Hematopoietic multipotent progenitor cell treated with erythropoietin and hydrocortisone succinate and interleukin-3 and kit ligand, for 8 days (in vitro differentiated cells): ENCODE measurements at places on chromosomes 1 and 21.

DNA sequence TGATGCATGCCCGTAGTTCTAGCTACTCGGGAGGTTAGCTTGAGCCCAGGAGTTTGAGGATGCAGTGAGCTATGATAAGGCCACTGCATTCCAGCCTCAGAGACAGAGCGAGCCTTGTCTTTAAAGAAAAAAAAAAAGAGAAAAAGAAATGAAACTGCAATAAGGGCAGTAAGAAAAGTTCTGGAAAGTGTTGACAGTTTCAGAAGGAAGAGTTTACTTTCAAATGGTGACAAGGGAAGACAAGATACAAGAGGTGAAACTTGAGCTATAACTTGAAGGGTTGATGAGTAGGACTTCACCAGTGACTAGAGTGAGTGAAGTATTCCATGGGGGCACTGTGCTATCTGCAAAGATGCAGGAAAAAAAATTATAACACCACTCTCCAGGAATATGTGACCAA, 125.0 kb downstream of the AKT3 start:
- no peak for DNase-seq

DNA sequence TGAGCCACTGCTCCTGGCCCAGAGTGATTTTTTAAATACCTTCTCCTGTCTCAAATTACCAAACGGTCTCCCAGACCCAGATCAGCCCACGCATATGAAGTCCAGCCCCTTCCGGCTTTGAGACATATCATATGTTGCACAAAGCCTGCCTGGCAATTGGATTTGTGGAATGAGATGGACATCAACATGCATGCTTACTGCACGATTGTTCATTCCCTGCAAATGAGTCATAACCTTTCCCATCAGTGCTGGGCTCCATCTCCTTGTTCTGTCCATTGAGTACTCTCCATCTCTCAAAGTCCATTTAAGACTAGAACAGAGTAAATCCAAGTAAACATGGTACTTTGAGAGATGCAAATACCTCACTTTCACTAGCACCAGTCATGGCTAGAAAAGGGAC, 612.2 kb upstream of the USP24 start:
- no peak for DNase-seq

DNA sequence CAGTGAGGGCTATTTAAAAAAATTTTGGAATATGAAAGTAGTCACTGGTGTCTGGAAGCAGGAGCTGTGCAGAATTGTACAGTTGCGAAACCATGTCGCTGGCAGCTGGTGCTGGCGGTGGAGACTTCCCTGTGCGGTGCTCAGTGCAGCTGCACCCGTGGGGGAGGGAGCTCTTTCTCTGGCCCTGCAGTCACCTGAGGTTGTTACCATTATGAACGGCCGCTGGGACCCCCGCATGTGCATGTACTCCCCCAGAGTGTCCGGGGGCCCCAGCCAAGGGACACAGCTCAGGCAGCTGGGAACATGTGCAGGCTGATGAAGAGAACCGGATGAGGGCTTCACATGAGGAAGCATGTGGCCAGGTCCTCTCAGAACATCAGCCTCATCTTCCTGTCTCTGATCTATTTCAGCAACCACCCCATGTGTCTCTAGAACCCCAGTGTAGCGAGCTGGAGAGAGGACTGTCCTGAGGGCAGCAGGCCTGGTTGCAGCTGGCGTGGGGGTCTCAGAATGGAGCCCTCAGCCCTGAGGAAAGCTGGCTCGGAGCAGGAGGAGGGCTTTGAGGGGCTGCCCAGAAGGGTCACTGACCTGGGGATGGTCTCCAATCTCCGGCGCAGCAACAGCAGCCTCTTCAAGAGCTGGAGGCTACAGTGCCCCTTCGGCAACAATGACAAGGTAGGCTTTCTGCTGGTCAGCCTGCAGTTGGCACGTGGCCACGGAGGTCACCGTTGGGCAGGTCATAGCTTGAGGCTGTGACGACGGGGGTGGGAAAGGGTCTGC, at the start of gene TRPM2:
Gene TRPM2, plus strand, starts transcription at position 431 of the 780 bp plus-strand sequence. Its CDS starts 80 bp downstream, at position 511.
- no peak for DNase-seq

- no peak for DNase-seq
Observed at GRCh38 chr1:16922466-16922865, 735 bp downstream of the CROCC start.

DNA sequence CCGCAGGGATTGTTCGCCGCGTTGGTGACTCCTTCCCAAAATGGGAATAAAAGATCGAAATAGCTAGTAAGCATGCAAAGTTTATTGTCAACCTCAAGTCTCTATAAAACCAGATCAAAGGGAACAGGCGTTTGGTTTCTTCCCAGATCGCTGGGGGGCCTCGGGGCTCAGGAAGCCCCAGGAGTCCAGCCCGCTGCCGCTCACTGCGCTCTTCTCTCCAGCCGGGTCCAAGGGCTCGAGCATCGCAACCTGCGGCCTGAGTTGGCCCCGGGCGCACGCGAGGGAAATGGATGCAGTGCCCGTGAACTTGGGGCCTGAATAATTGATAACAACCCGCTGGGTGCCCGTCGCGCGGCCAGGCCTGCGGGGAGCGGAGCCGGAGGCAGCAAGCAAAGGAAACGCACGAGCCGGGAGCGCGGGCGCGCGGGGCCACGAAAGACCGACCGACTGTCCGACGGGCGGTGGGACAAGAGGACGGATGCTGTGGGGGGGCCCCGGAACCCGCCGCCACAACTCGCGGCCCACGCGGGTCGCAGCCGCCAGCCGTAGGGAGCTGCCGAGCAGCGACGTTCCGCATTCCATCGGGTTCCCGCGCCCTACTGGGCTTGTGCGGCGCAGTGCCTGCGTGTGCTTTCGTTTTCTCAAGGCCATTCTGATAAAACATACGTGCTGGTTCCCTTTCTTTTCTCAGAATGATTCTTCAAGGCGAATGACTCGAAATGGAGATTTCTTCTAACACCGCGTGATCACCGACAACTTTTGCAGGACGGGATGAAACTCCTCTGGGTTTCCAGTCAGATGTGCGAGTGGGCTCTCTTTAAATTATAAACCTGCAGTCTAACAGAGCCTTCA, 14.0 kb upstream of the ALX3 start:
- peak; percentile 11 for DNase-seq
